ENCODE measurements at places on chromosomes 16 and 17.

GRCh38 chr17:38705803-38706504, 881 bp downstream of the MLLT6 start:
- peak; percentile 20 for DNase-seq

DNA sequence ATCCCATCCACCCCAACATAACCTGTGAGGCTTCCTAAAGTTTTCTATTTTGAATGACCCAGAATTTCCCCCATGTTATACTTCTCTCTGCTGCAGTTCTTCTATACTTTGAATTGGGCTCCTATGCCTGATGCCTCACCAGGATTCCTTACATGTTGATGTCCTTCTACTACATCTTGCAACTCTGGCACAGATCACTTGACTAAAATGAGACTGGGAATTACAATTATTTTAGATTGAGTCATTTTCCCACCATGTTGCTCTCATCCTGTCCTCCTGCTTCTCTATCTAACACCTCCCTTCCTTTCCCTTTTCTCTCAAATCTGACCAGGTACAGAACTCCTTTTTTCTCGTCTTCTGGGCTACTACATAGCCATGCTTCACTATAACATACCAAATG, 314.0 kb upstream of the KCNJ16 start:
- no peak for DNase-seq

DNA sequence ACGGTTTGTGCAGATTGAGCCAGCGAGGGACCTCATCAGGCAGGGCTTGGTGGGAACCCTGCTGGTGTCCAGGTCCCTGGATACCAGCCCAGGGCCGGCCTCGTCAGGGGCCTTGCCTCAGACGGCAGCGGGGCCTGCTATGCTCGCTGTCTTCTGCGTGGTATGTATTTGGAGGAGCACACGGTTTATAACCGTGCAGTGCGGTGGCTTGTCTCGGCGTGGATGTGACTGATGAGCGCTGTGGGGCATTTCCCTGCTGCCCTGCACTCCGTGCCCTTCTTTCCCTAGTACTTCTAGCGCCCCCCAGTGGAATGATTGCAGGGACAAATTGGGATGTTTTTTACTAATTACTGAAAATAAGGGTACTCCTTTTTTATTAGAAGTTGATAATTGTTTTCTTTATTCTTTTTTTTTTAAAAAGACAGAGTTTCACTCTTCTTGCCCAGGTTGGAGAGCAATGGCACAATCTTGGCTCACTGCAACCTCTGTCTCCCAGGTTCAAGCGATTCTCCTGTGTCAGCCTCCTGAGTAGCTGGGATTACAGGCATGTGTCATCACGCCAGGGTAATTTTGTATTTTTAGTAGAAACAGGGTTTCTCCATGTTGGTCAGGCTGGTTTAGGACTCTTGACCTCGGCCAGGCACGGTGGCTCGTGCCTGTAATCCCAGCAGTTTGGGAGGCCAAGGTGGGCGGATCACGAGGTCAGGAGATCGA, 15.3 kb downstream of the TBCD start:
- no peak for DNase-seq

GRCh38 chr17:77460514-77461046, 319.8 kb downstream of the SEC14L1 start:
- DNase-seq: no peak

DNA sequence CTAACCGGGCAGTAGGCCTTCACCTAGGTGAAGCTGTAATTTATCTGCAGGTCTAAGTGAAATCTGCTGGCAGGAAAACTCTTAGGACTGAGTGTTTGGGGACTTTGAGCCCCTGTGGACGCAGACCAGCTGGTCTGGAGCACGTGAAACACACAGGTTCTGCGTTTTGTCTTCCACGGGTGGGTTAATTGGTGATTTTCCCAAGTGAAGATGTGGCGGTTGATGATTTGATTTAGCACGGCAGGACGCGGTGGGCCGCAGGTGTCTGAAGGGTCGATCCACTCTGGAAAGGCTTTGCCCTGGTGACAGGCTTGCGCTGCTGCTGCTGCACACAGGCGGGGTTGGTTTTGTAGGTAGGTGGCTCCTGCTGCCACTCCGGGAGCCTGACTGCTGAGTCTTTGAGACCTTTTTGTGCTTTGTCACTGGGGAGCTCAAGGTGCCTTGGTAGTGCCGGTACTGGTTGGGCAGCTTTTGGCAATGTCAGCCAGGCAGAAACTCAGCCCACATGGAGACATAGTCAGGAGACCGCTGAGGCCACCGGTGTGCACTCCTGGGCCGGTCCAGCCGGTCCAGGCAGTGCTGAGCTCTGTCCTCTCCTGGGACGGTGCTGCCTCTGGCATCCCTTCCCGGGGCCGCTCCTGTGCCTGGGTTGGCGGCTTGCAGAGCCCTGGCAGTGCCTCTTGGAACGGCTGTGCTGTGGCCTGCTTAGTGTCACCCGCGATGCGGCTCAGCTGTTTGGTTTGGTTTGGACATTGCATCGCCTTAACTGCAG, 2.3 kb downstream of the BAIAP2 start:
- no peak for DNase-seq

GRCh38 chr16:49575346-49576172, 202.0 kb downstream of the C16orf78 start:
- no peak for DNase-seq

DNA sequence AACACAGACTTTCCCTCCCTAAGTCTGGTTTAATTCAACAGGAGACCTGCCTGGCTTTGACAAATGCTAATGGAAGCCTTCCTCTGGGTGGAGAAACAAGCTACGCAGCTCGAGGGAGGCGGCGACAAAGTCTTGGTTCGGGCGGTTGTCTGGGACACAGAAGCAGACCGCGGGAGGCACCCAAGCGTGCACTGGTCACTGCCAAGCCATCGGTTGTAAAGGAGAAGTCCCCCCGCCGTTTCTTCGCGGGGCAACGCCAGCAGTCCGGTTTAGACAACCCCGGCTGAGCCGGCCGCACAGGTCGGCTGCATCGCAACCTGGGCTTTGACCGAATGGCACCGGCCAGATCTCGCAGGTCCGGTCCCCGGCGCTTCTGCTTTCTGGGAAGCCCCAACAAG, 586 bp downstream of the GLYR1 start:
- no peak for DNase-seq

DNA sequence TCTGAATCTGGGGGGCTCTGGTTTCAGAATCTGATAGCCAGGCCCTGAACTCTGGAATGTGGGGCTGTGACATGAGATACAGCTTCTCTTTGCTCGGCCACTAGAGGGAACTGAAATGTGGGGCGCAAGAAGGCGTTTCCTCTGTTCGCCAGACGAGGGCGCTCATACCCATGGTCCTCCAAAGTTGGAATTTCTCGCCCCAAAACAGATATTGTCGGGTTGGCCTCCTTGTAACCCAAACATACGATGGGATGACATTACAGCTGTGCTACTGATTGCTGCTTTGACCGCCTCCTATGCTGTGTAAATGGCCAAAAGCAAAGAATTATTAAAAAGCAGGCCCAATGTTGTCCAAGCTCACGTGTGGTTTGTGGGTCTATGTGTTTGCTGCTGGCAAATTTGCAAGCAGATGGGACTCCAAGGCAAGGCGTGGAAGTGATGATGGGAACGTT, 13.1 kb upstream of the MSI2 start:
- DNase-seq: peak; percentile 74

DNA sequence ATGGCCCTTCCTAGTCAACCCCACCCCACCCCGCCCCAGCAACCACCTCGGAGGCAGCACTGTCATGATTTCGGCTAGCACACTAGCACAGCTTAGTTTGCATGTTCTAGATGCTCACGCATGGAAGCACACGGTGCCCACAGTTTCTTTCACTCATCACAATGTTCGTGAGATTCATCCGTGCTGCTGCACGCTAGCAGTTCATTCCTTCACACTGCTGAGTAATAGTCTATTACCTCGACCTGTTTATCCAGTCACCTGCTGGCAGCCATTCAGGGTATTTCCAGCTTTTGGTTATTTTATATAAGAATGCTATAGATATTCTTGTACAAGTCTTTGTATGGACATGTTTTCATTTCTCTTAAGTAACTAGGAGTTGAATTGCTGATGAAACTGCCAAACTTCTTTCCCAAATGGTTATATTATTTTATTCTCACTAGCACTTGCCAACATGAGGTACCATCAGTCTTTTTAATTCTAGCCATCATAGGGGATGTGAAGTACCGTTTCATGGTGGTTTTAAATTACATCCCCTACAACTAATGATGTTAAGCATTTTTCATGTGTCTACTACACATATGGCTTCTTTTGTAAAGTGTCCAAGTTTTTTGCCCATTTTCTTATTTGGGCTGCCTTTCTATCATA, 75.7 kb downstream of the CYTH1 start:
- no peak for DNase-seq

DNA sequence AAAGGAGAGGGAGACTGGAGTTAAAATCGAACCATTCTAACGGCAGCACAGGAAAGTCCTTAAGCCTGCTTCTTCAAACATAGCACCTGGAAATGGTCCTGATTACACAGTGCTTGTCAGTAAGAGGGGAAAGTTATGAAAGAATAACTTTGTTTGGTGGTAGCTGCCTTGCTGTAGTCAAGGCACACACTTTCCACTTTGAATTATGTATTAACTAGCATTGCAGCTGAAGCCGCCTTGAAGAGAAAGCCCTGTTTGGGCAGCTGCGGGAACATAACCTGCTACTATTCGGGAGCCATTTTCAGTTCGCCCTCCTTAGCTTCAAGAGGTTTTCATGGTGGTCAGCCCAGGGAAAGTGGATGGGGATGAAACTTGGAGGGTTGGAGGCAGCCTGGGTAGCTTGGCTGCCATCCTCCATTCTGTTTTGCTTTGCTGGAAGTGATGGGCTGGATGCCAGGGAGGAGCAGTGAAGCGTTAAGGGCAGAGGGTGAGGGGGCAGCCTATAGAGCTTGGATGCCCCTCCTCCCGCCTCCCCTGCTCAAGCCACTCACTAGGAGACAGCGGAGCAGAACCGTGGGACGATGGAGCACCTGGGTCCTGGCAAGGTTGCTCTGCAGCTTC, 5.3 kb upstream of the HAS3 start:
- DNase-seq: no peak

DNA sequence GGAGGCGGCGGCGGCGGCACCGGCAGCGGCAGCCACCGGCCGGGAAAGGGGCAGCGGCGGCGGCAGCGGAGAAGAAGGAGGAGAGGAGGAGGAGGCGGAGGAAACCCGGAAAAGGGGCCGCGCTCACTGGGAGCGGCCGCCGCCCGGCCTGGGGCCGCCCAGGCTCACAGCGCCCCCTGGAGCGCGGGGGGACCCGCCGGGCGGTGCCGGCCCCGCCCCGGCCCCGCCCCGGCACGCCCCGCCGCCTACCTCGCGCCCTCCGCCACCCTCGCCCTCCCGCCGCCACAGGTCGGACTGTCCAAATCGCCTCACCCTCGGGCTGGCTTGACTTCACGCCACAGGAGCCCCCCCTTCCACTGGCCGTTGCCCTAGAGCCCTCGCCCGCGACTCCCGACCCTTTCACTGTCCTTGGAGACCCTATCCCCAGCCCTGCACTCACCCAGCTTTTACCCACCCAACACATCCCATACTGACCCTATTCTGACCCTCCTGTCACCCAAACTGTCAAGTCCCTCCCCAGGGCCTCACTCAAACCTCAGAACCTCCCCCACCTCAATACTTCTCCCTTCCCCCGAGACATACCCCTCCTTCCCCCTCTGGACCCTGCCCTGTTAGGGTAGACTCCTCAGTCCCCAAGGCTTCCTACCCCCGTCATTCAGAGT, at the start of gene CSNK2A2:
Gene CSNK2A2, minus strand, starts transcription at position 85 of the 662 bp plus-strand sequence. CDS start 370 bp downstream, outside the sequence.
- peak; percentile 64 for DNase-seq

DNA sequence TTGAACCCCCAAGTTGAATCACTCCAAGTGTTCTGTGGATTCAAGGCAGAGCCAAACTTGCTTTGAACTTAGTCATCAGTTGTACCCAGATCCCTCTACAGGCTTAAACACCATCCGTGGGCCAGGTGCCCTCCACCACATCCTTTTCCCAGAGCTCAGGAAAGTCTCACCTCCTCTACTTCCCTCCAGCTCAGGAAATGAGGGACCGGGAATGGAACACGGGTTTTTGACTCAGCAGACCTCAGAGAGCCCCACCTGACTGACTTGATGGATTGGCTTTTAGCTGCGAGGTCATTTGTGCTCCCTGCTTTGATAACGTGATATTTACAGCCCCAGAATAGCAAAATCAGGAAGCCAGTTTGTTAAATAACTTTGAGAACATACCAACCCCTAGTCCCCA, 20.1 kb downstream of the GID4 start:
- no peak for DNase-seq
